Right atrium auricular region (tissue), 2 donors: ENCODE measurements at places on chromosomes 13 and 19.

DNA sequence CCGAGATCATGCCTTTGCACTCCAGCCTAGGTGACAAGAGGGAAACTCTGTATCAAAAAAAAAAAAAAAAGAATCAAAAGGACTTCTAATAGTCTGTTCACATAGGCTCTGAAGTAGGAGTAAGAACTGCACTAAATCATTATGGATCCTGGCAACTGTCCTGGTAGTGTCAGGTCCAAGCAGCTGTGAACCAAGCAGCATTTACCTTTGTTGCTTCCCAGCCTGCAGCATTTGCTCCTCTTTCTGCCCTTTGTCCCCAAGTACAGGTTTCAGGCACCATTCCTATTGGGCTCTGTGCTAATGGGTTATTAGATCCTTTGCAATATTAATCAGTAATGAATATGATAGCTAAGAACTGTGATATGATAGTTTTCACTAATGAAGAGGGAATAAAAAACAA lies 77.4 kb upstream of the NBEA start:
- no peak for DNase-seq

GRCh38 chr19:35757231-35757748 lies 461 bp upstream of the HSPB6 start:
- peak; percentile 95 for DNase-seq

- DNase-seq, result peak; percentile 90
Observed at GRCh38 chr19:40806423-40807146, 7.6 kb downstream of the EGLN2 start.

DNA sequence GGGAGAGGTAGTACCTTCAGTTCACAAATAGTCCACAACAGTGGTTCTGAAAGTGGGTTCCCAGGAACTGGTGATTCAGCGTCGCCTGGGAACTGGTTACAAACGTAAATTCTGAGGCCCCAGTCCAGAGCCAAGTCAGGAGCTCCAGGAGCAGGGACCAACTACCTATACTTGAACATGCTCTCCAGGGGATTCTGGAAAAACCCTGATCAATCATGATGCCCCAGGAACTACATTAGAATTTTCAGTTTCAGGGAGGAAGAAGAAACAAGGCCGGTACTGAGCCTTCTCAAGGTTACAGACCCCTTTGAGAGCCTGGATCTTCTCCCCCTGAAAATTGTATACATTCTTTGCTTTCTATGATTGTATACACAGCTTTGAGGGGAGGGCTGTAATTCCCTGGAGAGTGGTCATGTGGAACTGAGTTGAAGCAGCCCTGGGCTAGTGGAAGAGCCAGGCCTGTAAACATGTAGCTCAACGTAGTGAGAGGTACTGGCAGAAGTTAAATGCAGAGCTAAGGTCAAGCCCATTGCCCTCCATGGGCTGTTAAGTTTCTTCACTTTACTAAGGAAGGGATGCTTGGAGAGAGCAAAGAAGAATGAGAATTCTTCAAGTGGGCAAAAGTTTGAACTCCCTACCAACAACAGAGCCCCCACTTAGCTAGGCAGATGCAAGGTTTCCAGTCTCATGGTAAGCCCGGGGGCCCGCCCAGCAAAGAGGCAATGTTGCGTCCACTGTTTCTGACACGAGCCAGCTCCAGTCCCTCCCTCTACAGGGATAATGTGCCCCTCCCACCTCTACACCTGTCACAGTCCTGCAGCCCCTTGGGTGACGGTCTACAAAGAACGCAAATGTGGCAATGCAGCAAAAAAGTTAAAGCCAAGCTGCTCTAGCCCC lies 17.0 kb downstream of the DOCK9 start:
- DNase-seq, result no peak

GRCh38 chr19:12647490-12648071 lies 19.0 kb downstream of the MAN2B1 start:
- DNase-seq, result no peak

DNA sequence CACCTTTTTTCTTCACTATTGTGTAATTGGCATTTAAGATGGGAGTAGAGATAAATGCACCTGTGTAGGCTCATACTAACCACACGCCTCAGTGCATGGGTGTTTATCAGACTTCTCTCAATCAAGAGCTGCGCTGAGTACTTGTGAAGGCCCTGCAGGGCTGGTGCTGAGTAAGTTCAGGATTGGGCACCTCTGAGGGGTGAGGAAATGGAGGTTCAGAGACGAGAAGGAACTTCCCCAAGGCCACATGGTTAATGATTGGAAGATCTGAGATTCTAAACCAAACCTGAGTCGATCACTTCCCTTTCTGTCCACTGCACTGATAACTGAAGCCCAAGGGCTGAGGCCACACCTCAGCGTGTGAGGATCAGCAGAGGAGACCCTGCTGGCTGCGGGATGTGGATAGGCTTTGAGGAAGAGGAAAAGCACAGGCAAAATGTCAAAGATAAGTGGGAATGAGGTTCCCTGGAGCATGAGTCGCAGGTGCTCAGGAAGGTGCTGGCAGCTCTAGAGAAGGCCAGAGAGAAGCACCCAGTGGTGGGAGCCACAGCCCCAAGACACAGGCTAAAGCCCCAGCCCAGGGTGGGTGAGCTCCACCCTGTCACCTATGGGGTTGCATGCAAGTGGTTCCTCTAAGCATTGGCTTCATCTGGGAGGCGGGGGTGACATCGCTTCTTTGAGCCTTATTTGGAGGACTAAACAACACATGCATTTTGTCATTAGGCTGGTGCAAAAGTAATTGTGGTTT lies 32.3 kb upstream of the GJB6 start:
- no peak for DNase-seq

DNA sequence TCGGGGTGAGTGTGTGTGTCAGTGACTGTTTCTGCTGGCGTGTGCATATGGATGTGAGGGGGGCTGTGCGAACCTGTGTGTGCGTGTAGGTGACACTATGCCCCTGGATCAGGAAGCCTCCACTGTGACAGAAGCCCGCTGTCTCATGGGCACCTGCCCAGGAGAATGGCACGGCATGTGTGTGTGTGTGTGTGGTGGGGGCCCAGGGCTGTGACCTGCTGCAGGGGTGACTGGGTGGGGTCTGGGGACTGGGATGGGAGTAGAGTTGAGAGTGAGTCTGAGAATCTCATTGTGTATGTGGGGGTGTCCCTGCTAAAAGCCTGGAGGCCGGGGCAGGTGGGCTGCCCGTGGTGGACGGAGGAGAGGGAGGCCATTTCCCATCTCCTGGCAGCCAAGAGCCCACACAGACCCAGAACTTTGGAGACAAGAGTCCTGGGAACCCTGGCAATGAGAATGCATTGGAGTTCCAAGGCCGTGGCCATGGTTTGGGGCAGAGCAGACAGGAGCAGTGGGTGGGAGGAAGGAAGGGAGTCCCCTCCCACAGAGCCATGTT lies 6.4 kb upstream of the TPM4 start:
- DNase-seq, result no peak

- no peak for DNase-seq
Observed at GRCh38 chr19:4539693-4540581, at the start of gene LRG1. Gene LRG1, minus strand, starts transcription at chr19:4540036. Its CDS starts 23 bp downstream, at chr19:4540013.

DNA sequence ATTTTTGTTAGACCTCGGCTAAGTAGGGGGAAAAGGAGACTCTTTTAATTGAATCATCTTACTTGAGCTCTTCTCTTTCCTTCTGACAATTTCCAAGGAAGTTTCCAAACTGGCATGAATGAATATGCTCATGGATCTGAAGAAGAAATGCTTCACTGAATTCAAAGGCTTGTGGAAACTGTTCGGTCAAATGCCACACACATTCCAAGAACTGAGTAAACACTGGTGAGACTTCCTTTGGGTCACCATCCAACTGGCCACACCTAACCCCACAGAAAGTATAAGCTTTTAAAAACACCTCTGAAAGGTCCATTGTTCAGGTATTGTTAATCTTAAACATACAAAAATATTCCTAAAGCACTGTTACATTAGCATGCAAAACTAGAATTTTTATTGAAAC lies 33.6 kb downstream of the MTMR6 start:
- DNase-seq, result no peak

GRCh38 chr19:38617764-38618589 lies at the start of gene MAP4K1:
Gene MAP4K1, minus strand, starts transcription at chr19:38617953. Its CDS starts 58 bp downstream, at chr19:38617895.
- DNase-seq, result no peak

- DNase-seq, result no peak
Observed at GRCh38 chr13:39552246-39552645, 50.7 kb downstream of the LHFPL6 start.

GRCh38 chr19:15432018-15432494 lies 13.3 kb upstream of the AKAP8L start:
- DNase-seq, result no peak

- DNase-seq, result peak; percentile 85
Observed at GRCh38 chr19:32675720-32676185, at the start of gene RGS9BP. Gene RGS9BP, plus strand, starts transcription at chr19:32675848. Its CDS starts 416 bp downstream, at chr19:32676264.

GRCh38 chr13:49495783-49496762 lies at the start of gene PHF11:
Gene PHF11, plus strand, starts transcription at chr13:49495953. Its CDS starts 49 bp downstream, at chr13:49496002.
- DNase-seq, result peak; percentile 88

GRCh38 chr13:94759120-94759728 lies 46.9 kb upstream of the SOX21 start:
- DNase-seq, result no peak

DNA sequence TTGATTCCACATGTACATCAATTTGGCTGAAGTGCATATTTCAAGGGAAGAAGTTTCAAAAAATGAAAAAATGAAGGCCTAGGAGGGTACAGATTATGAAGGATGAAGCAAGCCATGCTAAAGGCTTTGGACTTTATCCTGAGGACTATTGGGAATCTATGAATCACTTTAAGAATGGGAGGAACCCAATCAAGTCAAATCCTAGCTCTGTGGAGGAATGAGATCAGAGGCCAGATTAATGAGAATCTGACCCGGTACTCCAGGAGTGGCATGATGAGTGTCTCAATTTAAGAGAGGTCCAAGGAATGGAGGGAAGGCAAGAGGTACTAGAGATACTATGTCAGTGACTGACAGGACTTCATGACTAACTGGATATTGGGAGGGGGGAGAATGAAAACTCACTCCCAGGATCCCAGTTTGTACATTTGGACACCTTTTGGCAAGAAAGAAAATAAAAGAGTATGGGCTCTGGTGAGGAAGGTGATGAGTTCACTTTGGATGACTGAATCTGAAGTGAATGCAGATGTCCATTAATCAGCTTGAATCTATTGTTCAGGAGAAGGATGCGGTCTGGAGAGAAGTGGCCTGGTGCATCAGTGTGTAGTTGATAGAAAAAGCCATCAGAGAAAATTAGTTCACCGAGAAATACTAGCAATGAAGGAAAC lies 349.0 kb downstream of the EFNB2 start:
- no peak for DNase-seq

GRCh38 chr13:104008075-104008474 lies 941.9 kb upstream of the SLC10A2 start:
- DNase-seq, result no peak

DNA sequence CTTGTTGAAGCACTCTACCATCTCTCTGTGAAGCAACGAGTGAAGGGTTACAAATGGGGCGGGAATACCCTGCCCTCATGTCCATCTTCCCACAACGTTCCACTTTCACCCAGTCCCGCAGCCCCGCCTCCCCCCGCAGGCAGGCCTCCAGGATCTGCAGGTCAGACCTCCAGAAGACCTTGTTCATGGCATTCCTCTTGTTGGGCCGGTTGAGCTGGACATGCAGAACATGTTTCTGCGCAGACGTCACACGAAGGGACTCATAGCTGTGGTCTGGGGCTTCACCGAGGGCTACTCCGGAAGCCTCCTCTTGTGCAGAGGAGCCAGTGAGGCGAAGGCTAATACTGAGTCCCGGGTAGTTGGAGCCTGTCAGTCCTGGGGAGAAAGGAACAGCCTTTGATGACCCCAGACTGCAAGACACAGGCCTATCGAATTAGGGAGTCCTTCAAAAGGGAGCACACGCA lies 420 bp downstream of the ECH1 start:
- DNase-seq, result peak; percentile 82

- no peak for DNase-seq
Observed at GRCh38 chr13:79680485-79680884, 199.5 kb downstream of the NDFIP2 start.

DNA sequence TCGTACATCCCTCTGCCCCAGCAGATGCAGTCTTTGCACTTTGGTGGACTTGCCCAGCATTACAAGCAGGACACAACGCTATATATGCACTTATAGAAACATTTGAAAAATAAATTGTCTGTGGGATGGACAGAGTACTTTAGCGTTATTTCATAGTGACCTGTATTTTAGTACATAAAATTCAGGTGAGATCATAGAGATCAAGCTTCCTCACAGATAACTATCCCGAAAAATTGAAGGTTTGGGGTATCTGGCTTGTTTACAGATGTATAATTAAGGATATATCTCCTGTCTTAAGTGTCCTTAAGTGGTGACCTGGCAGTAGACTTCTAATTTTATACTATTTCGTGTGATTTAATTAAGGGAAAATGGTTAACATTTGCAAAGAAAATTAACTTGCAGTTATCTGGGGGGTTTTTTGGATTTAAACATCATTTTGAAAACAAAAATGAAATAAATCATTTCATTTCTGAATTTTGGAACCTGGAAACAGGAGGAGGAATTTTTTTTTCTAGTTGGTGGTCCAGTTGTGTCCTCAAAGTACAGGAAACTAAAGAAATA lies 977 bp upstream of the MAB21L1 start:
- DNase-seq, result no peak

DNA sequence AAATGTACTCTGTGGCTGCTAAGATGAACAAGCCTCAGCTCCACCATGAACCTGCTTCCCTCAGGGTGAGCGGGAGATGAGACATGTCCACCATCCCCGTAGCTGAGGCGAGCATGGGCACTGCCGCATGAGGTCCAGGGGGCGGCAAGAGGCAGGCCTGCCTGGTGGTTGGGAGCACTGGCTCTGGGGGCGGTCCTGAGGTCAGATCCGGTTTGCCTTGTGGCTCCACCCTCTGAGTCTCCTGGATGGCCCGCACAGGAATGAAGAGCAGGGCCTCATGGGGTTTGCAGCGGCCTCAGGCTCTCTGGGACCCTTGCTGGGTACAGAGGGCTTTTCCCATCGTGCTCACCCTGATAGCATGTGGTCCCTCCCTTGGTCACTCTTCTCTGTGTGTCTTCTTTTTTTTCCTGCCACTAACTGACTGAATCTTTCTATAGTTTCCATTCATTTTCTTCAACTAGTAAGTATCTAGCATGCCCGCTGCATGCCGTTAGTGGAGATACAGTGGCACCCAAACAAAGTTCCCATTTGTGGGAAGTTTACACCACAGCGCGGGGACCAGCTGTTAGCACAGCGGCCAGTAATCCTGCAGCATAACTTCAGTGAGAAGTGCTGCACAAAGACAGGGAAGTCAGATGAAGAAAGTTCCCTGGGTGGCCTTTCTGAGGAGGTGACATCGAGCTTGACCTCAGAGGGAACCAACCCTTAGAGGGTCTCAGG lies 37.3 kb downstream of the CAPN12 start:
- no peak for DNase-seq

DNA sequence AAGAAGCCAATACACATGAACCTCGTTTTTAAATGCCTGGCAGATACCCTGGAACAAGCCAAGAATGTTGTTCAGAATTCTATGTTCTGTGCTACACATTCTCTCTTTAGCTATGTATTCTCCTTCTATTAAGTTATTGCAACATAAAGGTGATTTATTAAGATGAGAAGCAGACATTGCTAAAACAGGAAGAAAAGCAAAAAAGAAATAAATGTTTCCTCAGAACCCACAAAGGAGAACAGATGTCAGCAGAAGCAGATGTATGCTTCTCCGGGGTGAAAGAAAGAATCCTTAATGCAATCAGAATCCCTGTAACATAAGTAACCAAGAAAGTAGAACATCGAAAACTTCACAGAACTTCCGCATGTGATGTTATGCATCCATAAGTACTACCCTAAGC lies 302.9 kb downstream of the DCT start:
- DNase-seq, result no peak
